ENCODE measurements at places on chromosomes 16 and 17. TPM values are rescaled to one million over a fixed set of nuclear protein-coding genes. Genes with fewer than 3 reads are reported as not detected.
A peak's percentile ranks its signal among the peaks of the same experiment; 100 is the strongest.

The FOXN1 gene
- not detected for total RNA-seq

DNA sequence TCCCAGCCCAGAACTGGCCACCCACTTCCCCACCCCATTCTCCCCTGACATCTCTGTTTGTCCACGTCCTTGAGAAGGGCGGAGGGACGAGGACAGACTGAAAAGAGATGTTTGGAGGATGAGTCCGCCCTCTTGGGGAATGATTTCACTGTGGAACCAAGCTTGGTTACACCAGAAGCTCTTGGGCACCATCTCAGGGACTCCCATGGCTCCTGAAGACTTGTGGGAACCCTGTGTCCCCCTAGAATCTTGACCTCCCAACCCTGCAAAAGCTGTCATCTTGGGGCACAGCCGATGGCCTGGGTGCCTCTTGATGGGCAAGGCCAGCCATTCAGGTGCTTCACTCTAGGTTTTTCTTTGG is 25.9 kb upstream of the LITAF start:
- no peak overlapping the region for H3K4me3 ChIP-seq
- H3K27ac ChIP-seq: no peak overlapping the region
- no peaks in the 10 kb centered on the region for H3K27me3 ChIP-seq
- DNase-seq: no peak
- peaks cover 14% of the 10 kb centered on the region for H3K4me1 ChIP-seq
- no peaks in the 10 kb centered on the region for H3K36me3 ChIP-seq

- no peak overlapping the region for H3K27ac ChIP-seq
- H3K4me1 ChIP-seq: no peaks in the 10 kb centered on the region
- no peaks in the 10 kb centered on the region for H3K36me3 ChIP-seq
- no peak for DNase-seq
These were observed 11.7 kb upstream of the HEATR6 start for GRCh38 chr17:60090417-60090816.

The SDR42E1 gene
- total RNA-seq: 8.1 TPM

DNA sequence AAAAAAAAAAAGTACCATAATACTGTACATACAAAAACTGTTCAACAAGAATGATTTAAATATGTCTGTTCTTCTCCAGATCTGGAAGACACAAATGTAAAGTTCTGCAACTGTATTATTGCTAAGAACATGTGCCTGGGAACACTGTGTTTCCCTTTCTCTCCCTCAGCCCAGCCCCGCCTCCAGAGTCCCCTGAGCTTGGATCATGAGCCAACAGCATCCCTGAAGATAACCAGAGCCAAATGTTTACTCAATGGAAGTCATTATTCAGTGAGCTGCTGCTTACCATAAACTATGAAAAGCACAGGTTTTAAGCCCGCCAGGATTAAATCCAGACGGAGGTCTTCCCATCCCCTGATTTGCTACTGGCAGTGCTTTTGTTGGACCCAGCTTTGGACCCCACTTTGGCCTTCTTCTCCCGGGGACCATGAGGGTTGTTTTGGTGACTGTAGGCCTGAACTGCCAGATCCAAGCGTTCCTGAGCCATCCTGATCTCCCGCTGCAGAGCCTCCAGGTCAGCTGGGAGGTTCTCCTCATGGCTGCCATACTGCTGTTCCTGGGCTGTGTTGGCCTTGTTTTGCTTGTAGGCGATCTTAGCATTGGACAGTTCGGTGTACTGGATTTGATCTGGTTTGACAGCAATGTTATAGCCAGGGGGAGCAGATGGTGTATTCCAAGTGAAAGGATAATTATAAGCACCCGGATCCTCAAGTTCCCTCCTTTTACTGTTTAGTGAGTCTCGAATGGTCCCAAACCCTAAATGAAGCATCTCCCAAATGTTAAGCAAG is 25.6 kb downstream of the GJC1 start:
- H3K27me3 ChIP-seq: no peaks in the 10 kb centered on the region
- H3K36me3 ChIP-seq: no peaks in the 10 kb centered on the region
- no peak overlapping the region for H3K27ac ChIP-seq
- H3K4me3 ChIP-seq: no peak overlapping the region
- no peaks in the 10 kb centered on the region for H3K4me1 ChIP-seq

DNA sequence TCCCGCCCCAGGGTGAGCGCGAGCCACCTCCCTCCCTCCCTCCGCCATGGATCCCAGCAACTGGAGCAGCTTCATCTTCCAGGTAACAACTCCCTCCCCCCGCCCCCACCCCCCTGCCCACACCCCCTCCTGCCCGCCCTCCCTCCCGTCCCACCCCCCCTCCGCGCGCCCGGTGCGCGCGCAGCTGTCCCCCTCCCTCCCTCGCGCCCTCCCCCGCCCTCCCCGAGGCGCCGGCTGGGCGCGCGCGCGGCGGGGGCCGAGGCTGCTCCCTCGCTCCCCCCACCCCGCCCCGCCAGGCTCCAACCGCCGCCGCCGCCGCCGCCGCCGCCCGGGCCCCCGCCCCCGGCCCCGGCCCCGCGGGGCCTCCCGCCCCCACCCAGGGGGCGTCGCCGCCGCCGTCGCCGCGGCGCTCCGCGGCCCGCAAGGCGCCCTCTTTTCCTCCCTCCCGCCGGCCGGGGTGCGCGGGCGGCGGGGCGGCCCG is at the start of gene MAZ:
TSS of gene MAZ (plus strand) at position 431 of the 481 bp plus-strand sequence. CDS start 173 bp downstream, outside the sequence.
- peaks cover 13% of the 10 kb centered on the region for H3K36me3 ChIP-seq
- H3K4me3 ChIP-seq: no peak within 1 kb of the TSS
- H3K27ac ChIP-seq: peak within 1 kb of the TSS; percentile 86

DNA sequence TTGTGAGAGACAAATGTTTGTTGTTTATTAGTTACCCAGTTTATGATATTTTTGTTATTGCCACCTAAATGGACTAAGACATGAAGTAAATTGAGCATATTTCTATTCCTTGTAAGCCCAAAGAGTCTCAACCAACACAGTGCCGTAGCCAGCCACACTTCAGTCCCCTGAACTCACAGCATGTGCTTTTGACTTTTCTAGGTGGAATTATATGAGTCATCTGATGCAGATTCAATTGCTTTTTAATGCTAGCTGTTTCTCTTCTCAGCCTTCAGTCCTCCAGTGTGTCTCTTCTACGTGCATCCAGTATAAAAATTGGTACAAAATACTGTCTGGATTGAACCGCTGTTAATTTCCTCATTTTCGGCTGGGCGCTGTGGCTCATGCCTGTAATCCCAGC is 39.0 kb downstream of the IQCK start:
- DNase-seq: no peak
- no peaks in the 10 kb centered on the region for H3K36me3 ChIP-seq
- H3K27me3 ChIP-seq: no peaks in the 10 kb centered on the region
- no peaks in the 10 kb centered on the region for H3K4me1 ChIP-seq

DNA sequence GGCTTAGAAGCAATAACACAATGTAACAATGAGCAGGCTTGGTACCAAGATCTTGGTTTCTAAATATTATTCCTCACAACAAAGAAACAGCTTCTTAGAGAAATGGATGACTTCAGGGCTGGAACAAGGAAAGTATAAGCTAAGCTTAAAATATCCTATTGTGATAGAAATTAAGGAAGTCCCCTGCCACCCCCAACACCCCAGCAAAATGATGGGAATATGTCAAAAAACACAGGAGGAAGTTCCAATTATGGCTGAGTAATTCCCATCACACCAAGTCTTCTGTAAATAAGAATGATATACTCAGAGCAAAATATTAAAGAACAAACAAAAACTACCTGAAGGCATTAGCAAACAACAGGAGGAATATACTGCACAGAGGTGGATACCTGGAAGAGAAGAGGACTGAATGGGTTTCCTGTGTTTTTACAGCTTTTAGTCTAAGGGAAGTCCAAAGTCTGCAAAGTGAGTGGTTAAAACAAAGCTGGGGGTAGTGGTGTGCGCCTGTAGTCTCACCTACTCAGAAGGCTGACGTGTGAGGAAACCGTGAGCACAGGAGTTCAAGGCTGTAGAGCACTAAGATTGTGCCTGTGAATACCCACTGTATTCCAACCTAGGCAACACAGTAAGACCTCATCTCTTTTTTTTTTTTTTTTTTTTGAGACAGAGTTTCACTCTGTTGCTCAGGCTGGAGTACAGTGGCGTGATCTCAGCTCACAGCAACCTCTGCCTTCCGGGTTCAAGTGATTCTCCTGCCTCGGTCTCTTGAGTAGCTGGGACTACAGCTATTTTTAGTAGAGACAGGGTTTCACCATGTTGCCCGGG is 17.1 kb upstream of the ATP6V0A1 start:
- DNase-seq: no peak
- H3K27me3 ChIP-seq: no peaks in the 10 kb centered on the region
- no peak overlapping the region for H3K4me3 ChIP-seq
- no peaks in the 10 kb centered on the region for H3K36me3 ChIP-seq
- H3K27ac ChIP-seq: no peak overlapping the region

- H3K27me3 ChIP-seq: no peaks in the 10 kb centered on the region
- H3K36me3 ChIP-seq: no peaks in the 10 kb centered on the region
- DNase-seq: no peak
- no peaks in the 10 kb centered on the region for H3K4me1 ChIP-seq
These were observed 269.0 kb downstream of the ABCC12 start for GRCh38 chr16:47886631-47887415.

DNA sequence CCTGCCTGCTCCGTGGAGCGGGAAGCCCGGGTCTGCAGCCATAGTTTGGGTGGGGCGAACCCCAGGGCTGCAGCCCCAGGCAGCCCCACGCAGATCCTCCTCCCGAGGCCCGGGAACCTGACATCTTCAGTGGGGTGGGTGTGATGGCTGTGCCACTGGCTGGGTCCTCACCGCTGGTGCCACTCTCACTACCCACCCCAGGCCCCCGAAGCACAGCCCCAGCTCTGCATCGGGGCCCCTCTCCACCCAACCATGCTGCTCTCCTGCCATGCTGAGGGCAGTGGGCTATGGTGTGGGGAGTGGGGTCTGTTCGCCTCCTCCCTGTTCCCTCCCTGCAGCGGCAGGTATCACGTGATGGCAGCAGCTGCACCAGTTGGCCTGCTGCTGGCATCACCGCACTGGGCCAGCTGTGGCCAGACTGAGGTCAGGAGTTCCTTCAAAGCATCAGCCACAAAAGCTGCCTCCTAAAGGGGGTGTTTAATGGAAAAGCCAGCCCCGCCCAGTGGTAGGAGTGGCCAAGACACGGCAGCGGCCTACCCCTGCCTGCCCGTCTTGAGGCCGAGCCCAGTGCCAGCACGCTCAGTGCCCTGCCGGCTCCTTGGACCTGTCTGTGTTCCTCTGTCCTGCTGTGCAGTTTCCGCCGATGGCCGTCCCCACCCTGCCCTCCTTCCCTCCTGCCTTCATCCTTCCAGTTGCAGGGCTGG is 10.8 kb downstream of the KCTD5 start:
- H3K4me1 ChIP-seq: no peaks in the 10 kb centered on the region
- H3K36me3 ChIP-seq: peaks cover 12% of the 10 kb centered on the region
- H3K27me3 ChIP-seq: no peaks in the 10 kb centered on the region
- DNase-seq: no peak
- H3K27ac ChIP-seq: no peak overlapping the region
- no peak overlapping the region for H3K4me3 ChIP-seq

DNA sequence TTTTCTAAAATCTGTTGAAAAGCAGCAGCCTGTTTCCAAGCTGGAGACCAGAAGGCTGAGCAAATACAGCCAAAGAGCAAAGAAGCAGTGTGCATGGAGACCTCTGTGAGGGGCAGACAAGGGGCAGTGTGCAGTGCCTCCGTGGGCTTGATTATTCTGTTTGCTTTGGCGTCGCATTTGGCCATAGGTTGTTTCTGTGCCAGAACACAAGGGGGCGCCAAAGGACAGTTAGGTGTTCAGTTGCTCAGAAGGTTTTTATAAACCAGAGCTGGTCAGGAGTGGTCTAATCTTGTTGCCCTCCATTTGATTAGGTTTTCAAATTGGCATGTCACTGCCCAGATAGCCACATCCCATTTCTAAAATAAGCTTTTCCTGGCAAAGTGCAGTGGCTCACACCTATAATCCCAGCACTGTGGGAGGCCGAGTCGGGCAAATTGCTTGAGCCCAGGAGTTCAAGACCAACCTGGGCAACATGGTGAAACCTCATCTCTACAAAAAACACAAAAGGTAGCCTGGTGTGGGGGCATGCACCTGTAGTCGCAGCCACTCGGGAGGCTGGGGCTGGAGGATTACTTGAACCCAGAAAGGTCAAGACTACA is 10.6 kb downstream of the MYH3 start:
- H3K36me3 ChIP-seq: no peaks in the 10 kb centered on the region
- no peaks in the 10 kb centered on the region for H3K4me1 ChIP-seq
- no peak overlapping the region for H3K4me3 ChIP-seq
- H3K27me3 ChIP-seq: no peaks in the 10 kb centered on the region
- no peak overlapping the region for H3K27ac ChIP-seq

The GRB7 gene
- not detected for total RNA-seq

DNA sequence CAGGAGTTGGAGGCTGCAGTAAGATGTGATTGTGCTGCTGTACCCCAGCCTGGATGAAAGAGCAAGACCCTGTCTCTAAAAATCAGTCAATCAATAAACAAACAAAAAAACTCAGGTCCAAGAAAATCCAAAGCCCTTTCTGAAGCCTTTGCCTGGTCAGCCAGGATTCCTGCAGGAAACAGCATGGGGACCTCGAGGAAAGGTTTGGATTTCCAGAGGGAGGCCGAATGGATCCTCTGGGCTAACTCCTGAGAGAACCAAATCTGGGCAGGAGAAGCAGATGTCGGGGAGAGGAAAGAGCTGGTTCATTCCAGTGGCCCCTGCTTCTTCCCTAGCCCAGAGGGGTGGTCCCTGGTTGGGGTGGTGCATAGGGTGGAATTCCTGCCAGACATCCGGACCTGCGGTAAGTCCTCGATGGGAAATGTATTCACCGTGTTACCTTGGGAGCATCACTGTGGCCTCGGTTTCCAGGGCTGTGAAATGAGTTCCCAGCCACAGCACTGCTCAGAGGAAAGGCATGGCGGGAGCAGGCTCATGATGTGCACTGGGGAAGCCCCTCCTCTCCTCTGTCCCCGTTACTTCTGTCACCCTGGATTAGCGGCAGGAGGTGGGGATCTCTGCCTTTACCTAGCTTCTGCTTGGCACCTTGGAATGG is 75.1 kb downstream of the CYLD start:
- no peak for DNase-seq
- H3K36me3 ChIP-seq: no peaks in the 10 kb centered on the region
- no peak overlapping the region for H3K27ac ChIP-seq
- H3K4me1 ChIP-seq: no peaks in the 10 kb centered on the region

The TMEM238L gene
- total RNA-seq: not detected

- no peak overlapping the region for H3K27ac ChIP-seq
- H3K4me1 ChIP-seq: no peaks in the 10 kb centered on the region
- no peaks in the 10 kb centered on the region for H3K27me3 ChIP-seq
- no peak for DNase-seq
These were observed 22.6 kb upstream of the MLKL start for GRCh38 chr16:74723256-74723655.

GRCh38 chr17:35449371-35449931 is 885 bp upstream of the SLFN13 start:
- no peak overlapping the region for H3K4me3 ChIP-seq
- no peaks in the 10 kb centered on the region for H3K36me3 ChIP-seq
- no peak overlapping the region for H3K27ac ChIP-seq
- H3K27me3 ChIP-seq: no peaks in the 10 kb centered on the region
- DNase-seq: no peak

Data from CD4-positive, alpha-beta memory T cell (primary cell).